Hepatocyte (in vitro differentiated cells): ENCODE measurements at places on chromosomes 6 and 20. TPM values are rescaled to one million over a fixed set of nuclear protein-coding genes. Genes with fewer than 3 reads are reported as not detected.

LHFPL5 gene
- not detected in 2 replicates for total RNA-seq

NT5DC1 gene
- total RNA-seq: 10.3 and 11.4 TPM in 2 replicates

CLPSL1 gene
- total RNA-seq: not detected in 2 replicates

DHX35 gene
- 8.6 and 10.6 TPM in 2 replicates for total RNA-seq

FBXL4 gene
- total RNA-seq: 25.6 and 31.0 TPM in 2 replicates
